ENCODE measurements at places on chromosomes 1 and 21. TPM values are rescaled to one million over a fixed set of nuclear protein-coding genes. Genes with fewer than 3 reads are reported as not detected.

The C8B gene
- polyA plus RNA-seq = not detected

DNA sequence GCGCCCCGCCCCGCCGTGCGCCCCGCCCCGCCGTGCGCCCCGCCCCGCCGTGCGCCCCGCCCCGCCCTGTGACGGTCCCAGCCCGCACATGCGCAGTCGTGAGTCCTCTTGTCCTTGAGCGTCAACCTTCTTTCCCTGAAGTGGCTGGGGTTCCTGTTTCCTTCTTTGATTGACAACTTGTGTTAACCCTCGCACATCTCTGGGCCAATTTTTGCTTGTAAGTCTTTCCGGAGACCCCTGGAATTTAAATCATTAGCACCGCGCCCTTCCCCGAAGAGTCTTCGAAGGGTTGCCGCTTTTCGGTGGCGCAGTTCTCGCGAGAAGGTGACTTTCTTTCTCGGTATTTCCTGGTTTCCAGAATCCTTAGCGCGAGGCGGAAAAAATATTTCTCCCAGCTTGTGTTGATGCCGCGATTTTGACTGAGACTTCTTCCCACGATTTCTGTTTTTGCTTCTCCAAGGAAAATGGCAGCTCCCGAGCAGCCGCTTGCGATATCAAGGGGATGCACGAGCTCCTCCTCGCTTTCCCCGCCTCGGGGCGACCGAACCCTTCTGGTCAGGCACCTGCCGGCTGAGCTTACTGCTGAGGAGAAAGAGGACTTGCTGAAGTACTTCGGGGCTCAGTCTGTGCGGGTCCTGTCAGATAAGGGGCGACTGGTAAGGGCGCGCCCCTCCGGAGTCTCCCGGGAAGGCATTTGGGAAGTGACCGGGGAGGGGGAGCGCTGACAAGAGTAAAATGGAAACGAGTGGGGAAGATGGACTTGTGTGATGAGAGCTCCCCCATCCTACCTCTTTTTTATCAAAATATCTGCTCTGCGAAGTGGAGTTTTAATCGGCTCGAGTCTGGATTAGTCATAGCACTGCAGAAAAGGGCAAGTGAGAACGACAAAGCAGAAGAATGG lies at the start of gene RNPC3:
RNPC3 (plus strand) TSS at position 93 of the 901 bp plus-strand sequence; CDS start at position 465, 372 bp downstream.
- DNase-seq = peak; percentile 91

GRCh38 chr1:2784854-2785630 lies 16.5 kb downstream of the TTC34 start:
- DNase-seq = no peak

DNA sequence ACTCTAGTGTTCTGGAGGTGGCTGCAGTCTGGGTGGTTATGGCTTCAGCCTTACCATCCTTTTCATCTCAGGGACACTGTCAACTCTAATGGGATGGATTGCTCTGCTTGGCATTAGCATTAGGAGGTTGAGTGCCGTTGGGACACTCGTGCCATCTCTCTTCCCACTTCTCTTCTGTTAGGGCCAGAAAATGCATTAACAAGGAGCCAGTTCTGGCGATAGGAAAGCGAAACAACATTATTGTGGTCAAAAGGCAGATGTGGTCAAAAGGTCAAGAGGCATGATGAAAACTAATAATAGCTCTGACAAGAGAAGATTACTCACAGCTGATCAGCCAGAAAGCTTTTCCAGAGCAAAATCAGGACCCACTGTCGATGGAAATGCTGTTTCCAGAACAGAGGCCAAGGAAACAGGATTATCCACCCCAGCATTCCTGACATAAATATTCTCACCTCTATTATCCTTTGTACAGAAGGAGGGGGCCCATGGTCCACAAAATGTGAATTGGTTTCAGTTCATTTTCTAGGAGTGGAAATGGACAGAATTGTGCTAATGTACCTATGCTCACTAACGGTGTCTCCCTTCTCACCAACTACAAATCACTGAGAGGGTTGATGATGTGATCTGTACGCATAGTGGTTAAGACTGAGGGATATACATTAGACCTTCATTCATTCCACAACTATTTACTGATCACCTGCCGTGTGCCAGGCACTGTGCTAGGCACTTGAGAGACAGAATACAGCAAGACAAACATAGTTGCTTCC lies 72.0 kb downstream of the ST6GALNAC5 start:
- DNase-seq = no peak

DNA sequence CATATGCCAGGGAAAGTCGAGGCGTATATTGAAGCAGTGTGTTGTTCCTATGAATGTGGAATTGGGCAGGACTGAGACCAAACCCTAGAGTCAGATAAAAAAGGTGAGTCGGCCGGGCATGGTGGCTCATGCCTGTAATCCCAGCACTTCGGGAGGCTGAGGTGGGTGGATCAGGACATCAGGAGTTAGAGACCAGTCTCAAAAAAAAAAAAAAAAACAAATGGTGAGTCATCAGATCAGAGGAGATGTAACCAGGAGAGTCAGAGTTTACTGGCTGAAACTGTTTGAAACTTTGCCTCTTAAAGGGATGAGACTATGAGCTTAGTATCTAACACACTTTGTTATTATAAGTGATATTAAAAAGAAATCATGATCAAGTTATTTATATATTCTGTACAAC lies 26.4 kb upstream of the SYCP1 start:
- no peak for DNase-seq
